NCI-H2107 (cell line): ENCODE measurements at places on chromosomes 2 and 18.

GRCh38 chr2:201132518-201132917 is 16.6 kb downstream of the CFLAR start:
- no peak for DNase-seq

GRCh38 chr2:55856936-55857335 is 66.6 kb downstream of the EFEMP1 start:
- no peak for DNase-seq

DNA sequence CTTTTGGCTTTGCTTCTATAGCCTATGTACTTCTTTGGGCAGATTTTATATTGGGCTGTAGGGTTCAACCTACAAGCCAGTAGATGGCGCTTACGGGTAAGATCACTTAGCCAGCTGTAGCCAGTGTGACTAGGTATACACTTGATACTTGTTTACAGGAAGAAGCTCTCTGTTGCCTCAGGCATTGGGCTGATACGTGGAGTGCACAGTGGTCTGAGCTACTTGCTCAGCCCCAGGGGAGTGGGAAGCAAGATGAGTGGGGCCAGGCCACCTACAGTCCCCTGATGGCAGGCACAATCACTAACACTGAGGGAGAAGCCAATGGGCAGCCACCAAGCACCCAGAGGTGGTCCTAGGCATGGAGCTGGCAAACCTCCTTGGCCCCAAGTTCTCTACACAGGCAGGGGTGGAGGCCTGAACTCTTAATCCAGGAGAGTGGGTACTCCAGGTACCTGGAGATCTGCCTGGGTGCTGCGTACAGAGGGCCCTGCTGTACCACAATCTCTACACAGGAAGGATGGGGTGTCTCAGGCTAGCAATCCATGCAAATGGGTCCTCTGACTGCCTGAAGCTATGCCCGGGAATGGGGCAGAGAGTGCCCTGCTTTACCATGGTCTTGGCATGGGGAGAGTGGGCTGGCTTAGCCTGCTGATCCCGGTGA is 122.2 kb downstream of the NCOA1 start:
- DNase-seq: no peak

- no peak for DNase-seq
Measured at GRCh38 chr18:25164848-25165811, 186.8 kb downstream of the ZNF521 start.

DNA sequence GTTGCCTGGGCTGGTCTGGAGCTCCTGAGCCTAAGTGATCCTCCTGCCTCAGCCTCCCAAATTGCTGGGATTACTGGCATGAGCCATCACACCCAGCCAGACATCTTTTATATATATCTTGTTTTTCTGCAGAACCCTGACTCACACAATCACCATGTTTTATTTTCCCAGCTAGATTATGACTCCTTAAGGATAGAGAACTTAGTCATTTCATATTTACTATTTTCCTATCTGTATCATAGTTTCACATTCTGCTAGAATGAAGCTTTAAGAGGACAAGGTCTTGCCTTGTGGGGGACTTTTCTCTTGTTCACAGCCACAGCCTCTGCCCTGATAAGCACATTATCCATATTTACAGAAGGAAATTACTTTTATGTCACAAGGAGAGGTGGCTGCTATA is 73.9 kb downstream of the LBH start:
- no peak for DNase-seq

DNA sequence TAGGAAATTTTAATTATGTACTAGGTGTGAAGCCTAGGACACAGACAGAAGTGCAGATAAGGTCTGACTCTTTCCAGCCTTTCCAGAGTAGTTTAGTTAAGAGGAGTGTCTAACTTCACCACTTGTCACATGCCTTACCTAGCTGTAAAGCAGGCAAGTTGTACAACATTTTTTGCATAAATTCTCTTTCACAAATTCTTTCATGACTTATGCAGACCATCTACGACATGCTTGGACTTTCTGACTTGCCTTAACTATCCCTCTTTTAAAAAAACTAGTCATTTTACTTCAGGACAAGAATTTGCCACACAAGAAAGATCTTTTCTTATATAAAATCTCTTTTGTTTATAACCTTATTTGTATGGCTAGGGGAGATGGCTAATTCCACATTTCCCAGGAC is 1273.6 kb upstream of the SLC39A10 start:
- DNase-seq: no peak

- no peak for DNase-seq
Measured at GRCh38 chr18:23320709-23321236, 132.3 kb upstream of the RIOK3 start.

DNA sequence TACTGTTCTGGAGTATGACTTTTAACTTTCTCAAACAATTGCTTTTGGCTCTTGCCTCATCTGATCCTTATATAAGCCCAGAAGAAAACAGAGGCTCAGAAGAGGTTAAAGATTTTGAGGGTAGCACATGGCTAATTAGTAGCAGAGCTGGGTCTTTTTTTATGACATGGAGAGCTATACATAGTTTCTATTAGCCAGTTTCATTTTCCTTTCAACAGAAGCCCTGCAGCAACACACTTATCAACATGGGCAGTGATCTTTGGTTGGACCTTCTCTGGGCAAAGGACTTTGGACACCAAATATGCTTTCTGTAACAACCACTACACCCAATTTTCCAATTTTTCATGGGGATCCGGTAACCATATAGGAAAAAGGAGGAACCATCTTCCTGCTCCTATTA is 64.9 kb downstream of the NCKAP5 start:
- no peak for DNase-seq

DNA sequence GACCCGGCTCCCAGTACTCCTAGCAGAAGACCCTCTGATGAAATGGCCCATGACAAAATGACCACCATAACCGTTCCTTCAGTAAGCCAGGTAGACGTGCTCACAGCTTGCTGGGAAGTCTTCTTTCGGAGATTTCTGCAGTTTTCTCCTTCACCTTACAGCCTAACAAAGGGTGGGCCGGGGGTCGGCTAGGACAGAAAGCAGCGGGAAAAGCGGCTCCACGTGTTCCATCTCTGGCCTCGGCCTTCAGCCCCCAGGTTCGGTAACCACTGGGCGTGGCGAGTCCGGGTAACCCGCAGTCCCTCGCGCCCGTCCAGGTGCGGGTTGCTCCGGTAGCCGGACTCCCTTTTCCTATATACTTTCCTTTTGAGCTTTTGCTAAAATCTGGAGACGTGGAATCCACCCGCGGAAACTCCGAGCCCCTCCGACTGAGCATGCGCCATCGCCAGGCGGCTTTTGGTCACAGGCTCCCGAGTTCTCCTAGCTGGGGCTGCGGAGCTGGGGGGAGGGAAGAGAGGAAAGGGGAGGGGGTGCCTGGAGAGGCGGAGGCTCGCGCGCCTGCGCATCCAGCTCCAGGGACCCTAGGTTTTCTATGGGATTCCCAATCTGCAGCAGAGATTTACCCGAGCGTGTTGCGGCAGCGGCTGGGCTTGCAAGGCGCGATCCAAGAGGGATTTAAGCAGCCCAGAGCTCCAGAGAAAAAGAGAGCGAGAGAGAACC is at the start of gene VSNL1:
TSS of gene VSNL1 (plus strand) at position 604 of the 720 bp plus-strand sequence. CDS start 51,379 bp downstream, outside the sequence.
- DNase-seq: no peak

GRCh38 chr18:5620289-5620688 is 76.5 kb upstream of the EPB41L3 start:
- no peak for DNase-seq

- no peak for DNase-seq
Measured at GRCh38 chr2:24843330-24843860, 50.2 kb downstream of the CENPO start.

GRCh38 chr18:28438381-28438780 is 261.5 kb upstream of the CDH2 start:
- no peak for DNase-seq

- no peak for DNase-seq
Measured at GRCh38 chr2:193776988-193777387, 1582.3 kb upstream of the TMEFF2 start.

GRCh38 chr2:27901234-27901633 is 10.7 kb downstream of the BABAM2 start:
- DNase-seq: no peak

- DNase-seq: no peak
Measured at GRCh38 chr2:74050151-74050550, 65.4 kb downstream of the TET3 start.

DNA sequence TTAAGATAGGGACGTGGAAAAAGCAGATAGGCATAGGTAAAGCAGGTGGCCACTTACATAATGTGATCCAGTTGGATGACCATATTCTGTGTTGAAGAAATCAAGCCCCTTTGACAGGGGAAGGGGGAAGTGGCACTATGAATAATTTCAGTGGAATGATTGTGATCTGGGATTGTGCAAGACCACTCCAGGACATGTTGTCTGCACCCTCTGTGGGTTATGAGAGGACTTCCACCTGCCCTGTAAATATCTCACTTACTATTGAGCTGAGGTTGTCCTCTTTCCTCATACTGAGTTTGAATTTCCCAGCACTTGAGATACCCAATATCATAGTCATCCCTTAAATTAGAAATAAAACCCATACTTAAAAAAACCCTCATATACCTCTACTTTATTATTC is 220.7 kb downstream of the IRS1 start:
- DNase-seq: no peak

- DNase-seq: no peak
Measured at GRCh38 chr18:63596964-63597363, 9.8 kb downstream of the SERPINB13 start.

DNA sequence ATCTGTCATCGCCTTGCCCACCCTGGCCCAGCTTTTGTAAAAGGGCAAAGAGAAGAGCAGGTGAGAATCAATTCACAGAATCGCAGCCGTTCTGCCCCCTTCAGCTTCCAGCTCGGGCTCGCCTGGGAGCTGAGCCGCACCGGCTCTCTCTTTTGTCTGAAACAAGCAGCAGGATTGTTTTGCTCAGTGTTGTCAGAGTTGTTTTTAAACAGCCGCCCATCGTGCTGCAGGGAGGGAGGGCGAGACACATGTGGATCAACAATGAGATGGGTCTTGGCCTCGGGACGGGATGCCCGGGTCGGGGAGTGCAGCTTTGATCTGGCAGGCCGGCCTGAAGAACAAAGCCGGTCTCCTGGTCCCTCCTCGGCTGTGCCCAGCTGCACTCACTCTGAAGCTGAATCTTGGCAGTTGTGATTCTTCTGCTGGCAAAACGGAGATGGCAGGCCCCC is 39.7 kb upstream of the HDAC4 start:
- no peak for DNase-seq
